ENCODE measurements at places on chromosomes 1 and 21.
A peak's percentile ranks its signal among the peaks of the same experiment; 100 is the strongest.

DNA sequence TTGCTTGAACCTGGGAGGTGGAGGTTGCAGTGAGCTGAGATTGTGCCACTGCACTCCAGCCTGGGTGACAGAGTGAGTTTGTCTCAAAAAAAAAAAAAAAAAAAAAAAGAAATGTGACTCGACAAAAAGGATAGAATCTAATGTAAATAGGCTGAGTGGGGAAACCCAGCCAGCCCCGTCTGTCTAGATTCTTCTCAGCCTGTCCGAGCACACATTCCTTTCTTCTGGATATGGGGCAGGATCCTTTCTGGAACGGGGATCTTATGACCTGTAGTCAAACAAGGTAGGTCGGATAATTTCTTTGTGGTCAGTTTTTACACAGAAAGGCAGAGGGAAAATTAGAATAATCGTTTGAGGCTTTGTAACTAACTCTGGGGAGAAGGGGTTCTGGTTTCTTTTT, 74.1 kb downstream of the C21orf91 start:
- DNase-seq = no peak

DNA sequence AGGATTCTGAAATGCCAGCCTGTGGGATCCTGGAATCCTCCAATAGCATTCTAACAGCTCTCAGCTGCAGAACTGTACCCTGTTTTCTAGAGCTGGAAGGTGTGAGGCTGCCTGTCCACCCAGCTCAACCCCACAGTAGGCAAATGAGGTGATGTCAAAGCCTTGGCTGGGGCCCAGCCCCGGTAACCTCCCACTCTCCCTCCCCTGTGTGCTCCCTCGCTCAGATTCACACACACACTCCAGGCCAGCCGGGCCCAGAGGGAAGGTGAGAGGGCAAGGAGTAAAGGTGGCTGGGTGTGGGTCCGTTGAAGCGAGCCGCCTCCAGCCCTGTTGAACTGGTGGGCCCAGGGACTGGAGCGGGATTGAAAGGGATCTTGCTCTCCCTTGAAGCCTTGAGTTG, at the start of gene BSND:
BSND (plus strand) TSS at position 257 of the 400 bp plus-strand sequence. CDS start 254 bp downstream, outside the sequence.
- DNase-seq = no peak

DNA sequence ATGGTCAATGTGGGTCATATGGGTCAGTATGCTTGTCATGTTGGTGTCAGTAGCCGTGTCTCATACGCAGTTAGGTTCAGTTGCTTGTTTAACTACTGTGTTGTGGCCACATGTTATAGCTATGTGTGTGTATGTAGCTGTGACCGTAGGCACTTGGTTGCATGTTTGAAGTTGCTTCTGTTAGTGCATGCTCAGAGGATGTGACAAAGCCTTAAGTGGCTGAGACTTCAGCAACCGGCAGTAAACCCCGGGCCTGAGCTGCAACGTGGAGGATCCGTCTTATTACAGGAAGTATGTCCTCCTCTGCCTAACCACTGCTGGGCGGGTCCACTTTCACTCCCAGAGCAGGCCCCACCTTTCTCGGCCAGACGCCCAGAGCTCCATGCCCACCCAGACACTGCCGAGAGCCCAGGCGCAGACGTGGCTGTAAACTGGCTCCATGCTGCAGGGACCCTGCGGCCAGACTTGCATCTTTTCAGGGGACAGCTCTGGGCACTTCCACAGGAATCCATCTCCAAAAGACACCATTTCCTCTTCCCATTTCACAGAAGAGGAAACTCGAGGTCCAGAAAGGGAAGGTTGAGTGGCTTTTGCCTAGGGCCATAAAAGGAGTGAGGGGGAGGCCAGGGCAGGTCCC, 2.2 kb downstream of the TCEA3 start:
- peak; percentile 9 for DNase-seq

DNA sequence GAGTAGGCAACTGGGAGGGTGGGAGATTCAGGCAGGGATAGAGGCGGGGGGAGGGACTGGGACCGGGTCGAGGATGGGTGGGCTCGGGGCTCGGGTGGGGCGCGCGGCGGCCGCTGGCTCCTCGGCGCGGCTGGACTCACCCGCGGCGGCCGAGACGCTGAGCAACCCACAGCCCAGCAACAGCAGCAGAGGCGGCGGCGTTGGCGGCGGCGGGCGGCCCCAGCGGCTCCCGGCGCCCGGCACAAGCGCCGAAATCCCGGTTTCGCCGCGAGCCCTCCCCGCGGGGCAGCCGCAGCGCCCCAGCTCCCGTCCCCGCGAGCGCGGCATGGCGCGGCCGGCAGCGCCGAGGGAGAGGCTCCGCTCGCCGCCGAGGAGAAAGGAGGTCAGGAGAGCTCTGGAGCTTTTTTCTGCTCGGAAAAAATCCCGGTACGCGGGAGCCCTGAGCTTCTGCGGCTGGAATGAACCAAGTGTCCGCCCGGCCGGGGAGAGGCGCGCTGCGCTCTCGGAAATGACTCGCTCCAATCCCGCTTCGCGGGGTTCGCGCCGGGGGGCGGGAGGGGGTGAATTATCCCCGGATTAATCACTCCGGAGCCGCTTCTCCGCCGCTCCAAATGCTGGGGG, at the start of gene CSMD2:
CSMD2 (minus strand) TSS at position 460 of the 621 bp plus-strand sequence; CDS start at position 327, 133 bp downstream.
- no peak for DNase-seq

DNA sequence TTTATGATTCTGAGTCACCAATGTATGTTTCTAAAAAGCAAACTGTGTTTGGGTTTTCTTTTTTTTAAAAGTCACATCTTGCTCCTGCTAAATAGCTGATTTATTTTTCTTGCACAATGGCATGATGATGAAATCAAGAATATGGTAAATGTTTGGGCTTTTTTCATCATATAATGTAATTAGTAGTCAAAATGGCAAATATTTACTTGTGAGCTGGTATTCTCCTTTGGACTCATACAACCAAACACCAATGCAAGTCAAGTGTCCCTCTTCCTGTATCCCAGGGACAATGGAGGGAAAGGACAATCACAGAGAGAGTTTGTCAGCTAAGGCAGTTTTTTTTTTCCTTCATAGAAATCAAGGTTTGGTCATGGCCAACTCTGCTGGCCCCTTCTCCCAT, 94.6 kb upstream of the RALGPS2 start:
- DNase-seq = no peak

- no peak for DNase-seq
Measured at GRCh38 chr21:46005481-46005881, 23.9 kb downstream of the COL6A1 start.

- DNase-seq = no peak
Measured at GRCh38 chr1:44672254-44672955, 1.9 kb downstream of the TMEM53 start.

DNA sequence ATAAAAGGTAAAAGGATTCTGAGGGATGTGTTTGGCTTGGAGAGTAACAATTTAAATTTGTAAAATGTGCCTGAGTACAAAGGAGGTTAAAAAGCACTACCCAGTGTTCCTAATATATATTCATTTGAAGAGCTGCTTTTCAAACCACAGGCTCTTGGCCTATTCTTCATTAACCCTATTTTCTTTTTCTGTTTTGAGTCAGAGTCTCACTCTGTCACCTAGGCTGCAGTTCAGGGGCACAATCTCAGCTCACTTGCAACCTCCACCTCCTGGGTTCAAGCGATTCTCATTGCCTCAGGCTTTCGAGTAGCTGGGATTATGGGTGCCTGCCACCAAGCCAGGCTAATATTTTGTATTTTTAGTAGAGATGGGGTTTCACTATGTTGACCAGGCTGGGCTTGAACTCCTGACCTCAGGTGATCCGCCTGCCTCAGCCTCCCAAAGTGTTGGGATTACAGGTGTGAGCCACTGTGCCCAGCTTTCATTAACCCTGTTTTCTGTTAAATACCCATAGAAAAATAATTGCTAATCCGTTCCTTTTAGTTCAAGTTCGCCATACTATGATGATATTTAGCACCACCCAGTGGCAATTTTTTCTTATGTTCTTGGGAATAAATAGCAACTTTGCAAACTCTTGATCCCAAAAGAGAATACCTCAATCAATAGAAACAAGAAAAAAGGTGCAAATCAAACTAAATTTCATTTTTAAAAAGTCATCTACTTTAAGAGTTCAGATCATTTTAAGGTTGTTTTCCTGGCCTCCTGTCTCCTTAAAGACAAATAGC, 30.5 kb downstream of the ZBTB8OS start:
- no peak for DNase-seq

GRCh38 chr1:212860713-212861581, 2.9 kb downstream of the FLVCR1 start:
- no peak for DNase-seq

GRCh38 chr1:30491831-30492230, 231.6 kb downstream of the MATN1 start:
- DNase-seq = no peak

DNA sequence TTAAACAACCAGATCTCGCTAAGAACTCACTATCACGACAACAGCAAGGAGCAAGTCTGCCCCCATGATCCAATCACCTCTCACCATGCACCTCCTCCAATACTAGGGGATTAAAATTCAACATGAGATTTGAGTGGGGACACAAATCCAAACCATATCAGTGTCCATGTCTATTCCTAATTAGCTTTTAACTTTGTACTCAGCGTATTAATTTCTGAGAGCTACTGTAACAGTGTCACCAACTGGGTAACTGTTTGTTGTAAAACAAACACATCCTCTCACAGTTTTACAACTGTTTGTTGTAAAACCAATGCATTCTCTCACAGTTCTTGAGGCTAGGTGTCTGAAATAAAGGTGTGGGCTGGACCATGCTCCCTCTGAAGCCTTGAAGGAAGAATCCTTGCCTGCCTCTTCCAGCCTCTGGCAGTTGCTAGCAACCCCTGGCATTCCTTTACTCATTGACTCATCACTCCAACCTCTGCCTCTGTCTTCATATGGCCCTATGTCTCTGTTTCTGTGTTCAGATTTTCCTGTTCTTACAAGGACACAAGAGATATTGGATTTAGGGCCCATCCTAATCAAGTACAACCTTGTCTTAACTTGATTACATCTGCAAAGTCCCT, 121.2 kb downstream of the LTN1 start:
- DNase-seq = no peak

DNA sequence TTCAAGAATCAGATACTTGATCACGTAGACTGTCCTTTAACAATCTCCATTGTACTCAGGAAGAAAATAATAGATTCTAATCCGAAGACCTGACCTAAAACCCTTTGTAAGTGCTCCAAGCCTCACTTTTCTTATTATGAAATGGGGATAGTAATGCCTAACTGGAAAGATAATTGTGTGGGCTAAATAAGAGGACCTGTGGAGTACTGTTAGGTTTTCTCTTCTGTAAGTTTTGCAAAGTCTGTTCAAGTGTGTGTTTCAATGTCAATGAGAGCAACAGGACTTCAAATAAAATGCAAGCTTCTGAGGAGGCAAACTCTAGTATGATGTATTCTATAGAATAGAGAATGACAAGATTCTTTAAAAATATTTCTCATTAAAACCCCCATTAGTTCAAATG, 348.6 kb downstream of the USP25 start:
- no peak for DNase-seq

- no peak for DNase-seq
Measured at GRCh38 chr21:43932005-43932404, 67.0 kb downstream of the AGPAT3 start.

DNA sequence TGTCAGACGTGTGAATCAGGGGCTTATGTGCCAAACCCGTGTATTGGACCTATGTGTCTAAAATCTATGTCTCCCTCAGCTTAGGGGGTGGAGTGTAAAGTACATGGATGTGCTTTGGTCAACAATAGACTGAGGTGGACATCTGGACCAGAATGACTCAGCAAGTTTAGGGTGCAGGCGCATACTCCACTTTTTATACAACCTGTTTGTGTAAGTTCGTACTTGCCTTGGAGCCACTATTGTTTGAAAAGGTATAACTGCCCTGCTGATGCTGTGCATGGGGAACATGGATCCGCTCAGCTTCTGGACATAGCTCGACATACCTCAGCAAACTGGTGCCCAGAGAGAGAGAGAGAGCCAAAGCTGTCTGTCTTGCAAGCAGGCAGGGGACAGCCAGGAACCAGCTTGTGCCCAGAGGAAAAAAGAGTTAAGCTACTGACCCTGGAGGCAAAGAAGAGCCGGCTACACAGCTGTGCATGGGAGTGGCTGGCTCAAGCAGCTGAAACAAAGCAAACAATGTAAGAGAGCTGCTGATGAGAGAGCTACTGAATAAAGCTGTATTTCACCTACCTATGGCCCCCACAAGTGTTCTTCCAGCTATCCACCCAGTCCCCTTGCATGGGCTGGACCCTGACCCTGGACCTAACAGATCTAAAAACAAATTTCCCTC, 41.2 kb downstream of the GJA5 start:
- DNase-seq = no peak

GRCh38 chr1:204130981-204131892, 20.6 kb downstream of the ETNK2 start:
- DNase-seq = no peak

All from activated CD4-positive, CD25-positive, alpha-beta regulatory T cell (primary cell).